ENCODE measurements at places on chromosomes 1 and 21. TPM values are rescaled to one million over a fixed set of nuclear protein-coding genes. Genes with fewer than 3 reads are reported as not detected.

Gene CASQ1
- total RNA-seq: 0.42 TPM

Gene VAMP3
- 31.5 TPM for total RNA-seq

Gene FMO3
- total RNA-seq: 0.19 TPM

Gene NLRP3
- total RNA-seq: 1.7 TPM

Gene AZIN2
- total RNA-seq: 1.7 TPM

Gene EDARADD
- 4.2 TPM for total RNA-seq

Gene TCHHL1
- 0.05 TPM for total RNA-seq

Gene GPR89A
- 25.2 TPM for total RNA-seq

Gene LMOD1
- 0.24 TPM for total RNA-seq

Gene SLC35F3
- total RNA-seq: 3.2 TPM

Gene AUNIP
- 4.5 TPM for total RNA-seq

Gene ATP1B1
- 10.7 TPM for total RNA-seq

DNA sequence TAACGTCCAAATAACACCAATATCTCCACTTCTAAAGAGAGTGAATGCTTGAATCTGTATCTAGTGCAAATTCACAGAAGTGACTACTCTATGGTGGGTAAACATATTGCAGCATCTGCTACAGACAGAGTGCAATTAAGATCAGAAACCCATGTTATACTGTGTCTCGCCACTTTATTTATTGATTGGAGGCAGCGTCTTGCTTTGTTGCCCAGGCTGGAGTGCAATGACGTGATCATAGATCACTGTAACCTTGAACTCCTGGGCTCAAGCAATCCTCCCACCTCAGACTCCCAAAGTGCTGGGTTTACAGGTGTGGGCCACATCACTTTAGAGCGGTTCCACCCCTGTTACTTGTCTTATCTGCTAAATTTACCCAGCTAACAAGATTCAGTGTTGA, 57.0 kb downstream of the HLCS start:
- DNase-seq: no peak

DNA sequence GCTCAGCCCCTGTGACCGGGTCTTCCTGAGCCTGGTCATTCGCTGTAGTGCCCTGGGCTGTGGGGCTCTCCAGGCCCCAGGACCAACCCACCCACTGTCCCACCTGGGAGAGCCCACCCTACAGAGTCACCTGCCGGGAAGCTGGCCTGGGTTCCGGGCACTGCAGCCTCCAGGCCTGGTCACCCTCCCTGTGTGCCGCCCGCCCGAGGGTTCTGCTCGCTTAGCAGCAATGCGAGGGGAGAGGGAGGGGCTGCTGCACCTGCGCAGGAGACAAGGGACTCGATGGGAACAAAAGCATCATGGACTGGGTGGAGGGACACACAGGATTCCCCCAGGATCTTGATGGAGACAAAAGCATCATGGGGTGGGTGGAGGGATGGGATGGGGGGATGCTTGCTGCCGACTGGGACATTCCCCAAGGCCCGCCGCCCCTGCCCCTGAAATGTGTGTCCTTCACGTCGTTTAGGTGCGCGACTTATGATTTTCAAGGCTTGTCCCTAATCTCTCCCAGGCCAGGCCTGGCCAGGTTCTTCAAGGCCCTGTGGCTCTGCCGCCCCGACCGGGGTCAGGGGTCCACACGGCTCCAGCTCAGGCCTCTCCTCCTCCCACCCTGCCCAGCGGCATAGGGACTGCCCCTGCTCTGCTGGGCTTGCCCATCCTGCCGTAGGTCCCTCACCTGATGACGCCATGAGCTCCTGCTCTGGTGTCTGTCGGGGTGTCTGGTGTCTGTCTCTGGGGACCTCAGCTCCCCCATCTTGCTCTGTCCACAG, 1.7 kb downstream of the KRTAP10-8 start:
- no peak for DNase-seq

- DNase-seq: no peak
Observed at GRCh38 chr1:230147253-230148125, 80.5 kb downstream of the GALNT2 start.

GRCh38 chr1:172268237-172268636, 152.2 kb upstream of the C1orf105 start:
- no peak for DNase-seq

- peak; percentile 21 for DNase-seq
Observed at GRCh38 chr1:182795563-182796228, 6.1 kb downstream of the NPL start.

DNA sequence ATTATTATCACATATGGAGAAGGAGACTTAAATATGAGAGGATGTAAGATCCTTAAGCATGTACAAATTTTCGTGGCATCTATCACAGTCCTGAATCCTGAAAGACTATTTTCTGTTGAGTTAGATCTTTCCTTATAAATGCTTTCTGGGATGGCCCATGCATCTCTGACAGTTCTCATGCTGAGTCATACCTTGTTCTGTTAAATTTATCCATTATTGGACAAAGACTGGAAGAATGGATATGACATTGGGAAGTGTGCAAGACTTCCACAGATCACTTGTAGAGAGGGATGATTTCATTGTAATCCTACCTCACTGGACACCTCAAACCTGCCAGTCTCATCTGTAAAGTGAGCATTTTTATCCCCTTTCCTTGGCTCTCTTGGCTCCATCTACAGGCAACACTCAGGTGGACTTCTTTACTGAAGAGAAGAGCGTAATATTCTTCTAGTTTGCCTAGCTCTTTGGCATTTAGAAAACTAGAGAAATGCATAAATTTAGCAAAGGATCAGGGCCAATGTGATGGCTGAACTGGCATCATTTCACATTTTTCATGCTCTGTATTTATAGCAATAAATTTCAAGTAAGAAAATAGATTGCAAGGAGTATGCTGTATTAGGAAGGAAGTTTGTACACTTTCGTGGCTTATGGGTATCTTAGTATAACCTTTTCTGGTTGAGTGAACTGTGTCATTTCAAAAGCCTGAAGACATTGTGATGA, 128.2 kb downstream of the NFIA start:
- DNase-seq: no peak

DNA sequence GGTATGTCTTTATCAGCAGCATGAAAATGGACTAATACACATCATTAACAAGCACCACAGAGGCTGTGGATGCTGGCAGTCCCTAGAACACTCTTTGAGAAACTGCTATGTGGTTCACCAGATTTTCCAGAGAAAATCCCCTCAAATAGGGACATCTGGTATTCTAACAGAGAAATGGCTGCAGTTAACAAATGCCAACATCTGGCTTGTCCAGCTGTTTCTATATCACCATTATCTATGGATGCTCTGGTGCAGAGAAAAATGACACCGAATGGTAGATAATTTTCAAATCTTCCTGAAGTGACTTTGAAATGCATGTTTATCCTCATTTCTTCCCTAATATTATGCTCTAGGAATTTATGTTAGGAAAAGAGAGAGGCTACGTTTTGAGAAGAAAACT, 403.5 kb upstream of the PROX1 start:
- no peak for DNase-seq

GRCh38 chr1:73516451-73516850, 681.5 kb downstream of the LRRIQ3 start:
- DNase-seq: no peak

DNA sequence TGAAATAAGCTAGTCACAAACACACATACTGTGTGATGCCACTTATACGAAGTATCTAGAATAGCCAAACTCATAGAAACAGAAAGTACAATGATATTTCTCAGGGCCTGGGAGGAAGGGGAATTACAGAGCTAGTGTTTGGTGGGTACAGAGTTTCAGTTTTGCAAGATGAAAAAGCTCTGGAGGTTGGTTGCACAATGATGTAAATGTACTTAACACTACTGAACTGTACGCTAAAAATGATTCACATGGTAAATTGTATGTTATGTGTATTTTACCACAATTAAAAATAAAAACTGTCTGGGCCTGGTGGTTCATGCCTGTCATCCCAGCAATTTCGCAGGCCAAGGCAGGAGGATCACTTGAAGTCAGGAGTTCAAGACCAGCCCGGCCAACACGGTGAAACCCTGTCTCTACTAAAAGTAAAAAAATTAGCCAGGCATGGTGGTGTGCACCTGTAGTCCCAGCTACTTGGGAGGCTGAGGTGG, 15.3 kb upstream of the FHAD1 start:
- DNase-seq: no peak

GRCh38 chr21:44958471-44959191, 18.8 kb downstream of the SLX9 start:
- no peak for DNase-seq

DNA sequence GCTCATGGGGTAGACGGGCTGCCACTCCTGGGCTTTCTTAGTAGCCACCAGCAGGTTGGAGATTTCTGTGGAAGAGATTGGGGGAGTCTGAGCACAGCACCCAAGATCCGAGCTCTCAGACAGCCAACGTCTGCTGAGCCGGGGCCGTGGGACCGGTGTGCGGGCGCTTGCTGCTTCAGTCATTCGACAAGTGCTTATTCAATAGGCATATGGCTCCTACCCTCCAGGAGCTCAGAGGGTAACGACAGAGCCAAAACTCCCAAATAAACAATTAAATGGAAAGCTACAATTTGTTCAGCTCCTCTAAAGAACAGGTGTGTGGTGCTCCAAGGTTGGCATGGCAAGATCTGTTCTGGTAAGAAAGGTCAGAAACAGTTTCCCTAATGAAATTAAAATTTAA, 106.0 kb downstream of the RAVER2 start:
- no peak for DNase-seq

GRCh38 chr1:21775550-21775914, 7.4 kb downstream of the USP48 start:
- no peak for DNase-seq

GRCh38 chr1:19987719-19988118, 8.3 kb upstream of the PLA2G2A start:
- DNase-seq: no peak

- DNase-seq: no peak
Observed at GRCh38 chr1:208641579-208642280, 397.5 kb upstream of the PLXNA2 start.

DNA sequence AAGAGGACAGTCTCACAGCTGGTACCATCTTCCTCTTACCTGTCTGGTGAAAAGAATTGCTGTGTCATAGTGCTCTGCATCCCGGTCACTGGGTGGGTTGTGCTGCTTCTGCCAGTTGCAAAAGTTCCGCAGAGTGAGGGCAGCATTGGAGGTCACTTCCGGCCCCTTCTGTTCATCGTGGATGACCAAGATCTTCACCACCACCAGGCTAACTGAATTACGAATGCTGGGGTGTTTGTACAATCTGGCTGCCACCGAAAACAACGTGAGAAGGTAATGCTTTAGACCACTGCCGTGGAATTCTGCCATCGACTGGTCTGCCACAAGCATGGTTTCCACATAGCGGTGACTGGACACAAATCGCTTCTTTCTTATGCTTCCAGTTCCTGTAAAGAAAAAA, 2.9 kb downstream of the ADAMTS1 start:
- no peak for DNase-seq

GRCh38 chr1:71049951-71050598, 2.5 kb upstream of the PTGER3 start:
- no peak for DNase-seq

GRCh38 chr1:41442697-41443251, 41.7 kb downstream of the EDN2 start:
- no peak for DNase-seq

DNA sequence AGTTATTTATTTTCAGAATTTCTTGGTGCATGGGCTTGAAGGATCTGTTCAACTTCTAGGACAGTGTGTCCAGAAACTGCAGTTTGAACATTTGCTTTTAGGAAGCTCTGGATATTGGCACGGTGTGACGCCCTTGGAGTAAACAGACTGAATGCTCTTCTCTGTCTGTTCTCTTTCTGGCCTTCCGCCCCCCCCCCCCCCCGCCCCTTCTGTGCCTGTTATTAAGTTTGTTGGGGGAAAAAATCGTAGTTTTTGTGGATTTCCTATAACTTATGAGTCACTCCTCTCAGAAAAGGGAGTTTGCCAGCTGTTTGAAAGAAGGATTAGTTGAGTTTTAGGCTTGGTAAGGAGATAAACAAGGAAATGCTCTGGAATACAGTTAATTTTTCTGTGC, 1.2 kb downstream of the KCTD3 start:
- no peak for DNase-seq

DNA sequence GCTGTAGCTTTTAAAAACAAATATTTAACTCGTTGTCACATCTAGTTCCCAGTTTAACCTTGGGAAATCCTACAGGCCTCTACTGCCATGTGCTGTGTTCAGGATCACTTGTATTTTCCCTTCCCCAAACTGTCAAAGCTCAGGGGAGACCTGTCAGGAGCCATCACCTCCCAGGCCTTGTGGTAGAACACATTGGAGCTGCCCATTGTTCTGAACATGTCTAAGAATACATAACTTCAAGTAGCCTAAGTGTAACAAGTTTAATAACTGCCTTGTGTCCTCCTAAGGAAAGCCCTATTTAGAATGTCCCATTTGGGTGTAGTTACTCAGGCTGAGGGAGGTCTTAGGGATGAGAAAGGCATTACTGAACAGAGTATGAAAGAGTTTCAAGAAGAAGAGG, 28.6 kb upstream of the PIGC start:
- no peak for DNase-seq

Measured in thymus (tissue), 14 donors.